ENCODE measurements at places on chromosomes 7 and 10.
A peak's percentile ranks its signal among the peaks of the same experiment; 100 is the strongest.

GRCh38 chr7:47461161-47461560, 120.8 kb downstream of the TNS3 start:
- ATAC-seq = no peak

GRCh38 chr10:78465431-78465830, 431.8 kb downstream of the RPS24 start:
- ATAC-seq = peak; percentile 48

- no peak for ATAC-seq
Observed at GRCh38 chr7:68334636-68335272, 1263.5 kb upstream of the AUTS2 start.

DNA sequence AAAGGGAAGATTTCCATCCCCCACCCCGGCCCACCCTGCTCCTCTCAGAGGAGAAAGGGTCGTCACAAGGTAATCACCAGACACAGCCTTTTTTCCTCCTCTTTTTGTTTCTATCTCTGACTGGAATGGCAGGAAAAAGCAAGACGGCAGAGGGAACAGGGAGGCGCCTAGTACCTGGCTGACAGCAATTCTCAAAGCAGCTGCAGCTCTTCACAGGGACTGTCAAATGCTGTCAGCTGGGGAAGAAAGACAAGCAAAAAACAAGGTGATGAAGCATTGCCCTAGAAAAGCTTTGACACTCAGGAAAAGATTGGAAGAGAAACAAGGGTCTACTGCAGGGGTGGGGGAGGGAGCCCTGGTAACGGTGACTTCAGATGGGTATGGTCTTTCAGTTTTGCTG, 52.7 kb downstream of the GNA12 start:
- no peak for ATAC-seq

DNA sequence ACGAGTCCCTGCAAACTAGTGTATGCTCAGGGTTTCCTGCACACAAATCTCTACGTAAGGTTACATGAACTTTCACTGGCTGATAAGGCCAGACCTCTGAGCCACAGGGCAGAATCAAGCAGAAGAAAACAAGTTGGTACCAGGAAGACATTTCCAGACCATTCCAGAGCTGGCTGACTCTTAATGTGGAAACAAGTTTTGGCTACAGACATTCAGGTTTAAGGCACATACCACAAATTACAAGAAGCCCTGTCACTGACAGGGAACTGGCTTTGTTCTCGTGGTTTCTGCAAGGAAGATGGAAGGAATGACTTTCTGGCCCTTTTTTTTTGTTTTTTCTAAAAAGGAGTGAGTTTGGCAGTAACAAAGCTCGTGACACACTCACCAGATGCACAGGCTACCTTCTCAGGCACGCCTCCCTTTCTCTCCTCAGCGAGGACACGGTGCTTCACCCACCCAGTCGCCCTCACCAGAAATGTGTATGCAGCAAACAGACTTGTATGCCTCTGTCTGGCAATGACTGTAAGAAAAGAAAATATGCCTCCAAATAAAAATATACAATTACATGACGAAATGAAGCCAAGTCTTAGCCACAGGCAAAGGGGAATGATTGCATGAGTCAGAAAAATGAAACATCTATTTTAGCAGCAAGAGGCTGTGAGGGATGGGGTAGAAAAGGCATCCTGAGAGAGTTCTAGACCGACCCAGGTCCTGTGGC, 22.6 kb downstream of the PLAC9 start:
- no peak for ATAC-seq

DNA sequence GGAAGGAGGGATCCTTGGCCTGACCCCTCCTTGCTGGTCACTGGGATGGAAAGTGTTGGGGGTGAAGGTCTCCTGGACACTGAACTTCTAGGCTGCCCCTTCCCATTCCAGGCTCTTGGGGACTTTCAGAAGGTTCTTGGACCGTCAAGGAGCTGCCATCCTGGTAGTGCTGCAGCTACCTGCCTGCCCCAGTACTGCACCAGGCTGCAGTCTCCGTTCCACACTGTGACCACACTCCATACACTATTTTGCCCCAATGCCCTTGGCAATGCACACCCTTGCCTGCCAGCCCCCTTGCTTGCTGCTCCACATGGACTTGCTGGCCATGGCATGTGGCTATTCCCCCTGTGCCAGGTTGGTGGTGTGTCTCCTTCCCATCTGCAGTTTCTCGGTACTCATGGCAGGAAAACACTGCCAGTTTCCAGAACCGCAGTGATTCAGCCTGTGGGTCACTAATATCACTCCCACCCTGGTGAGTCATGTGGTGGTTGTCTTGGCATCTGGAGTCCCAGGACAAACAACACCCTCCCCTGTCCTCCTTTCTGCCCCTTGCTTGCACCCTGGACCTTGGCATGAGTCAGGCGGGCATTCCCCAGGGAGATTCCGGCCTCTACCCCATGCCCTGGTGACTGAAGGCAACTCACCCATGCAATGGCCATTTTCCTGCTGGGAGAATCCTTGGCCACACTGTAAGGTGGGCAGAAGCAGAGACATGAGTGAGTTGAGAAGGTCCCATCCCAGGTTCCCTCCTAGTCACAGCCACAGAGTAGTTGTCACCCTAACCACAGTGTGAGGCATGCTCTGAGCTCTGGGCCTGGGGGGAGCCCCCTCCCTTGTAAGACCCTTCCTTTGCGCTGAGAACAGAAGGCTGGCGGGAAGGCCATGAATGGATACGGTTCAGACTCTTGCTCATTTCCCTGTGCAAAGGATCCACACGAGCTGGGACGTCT, 32.8 kb downstream of the GOLGA7B start:
- no peak for ATAC-seq

- ATAC-seq = no peak
Observed at GRCh38 chr7:24545215-24545614, 28.0 kb upstream of the PALS2 start.

DNA sequence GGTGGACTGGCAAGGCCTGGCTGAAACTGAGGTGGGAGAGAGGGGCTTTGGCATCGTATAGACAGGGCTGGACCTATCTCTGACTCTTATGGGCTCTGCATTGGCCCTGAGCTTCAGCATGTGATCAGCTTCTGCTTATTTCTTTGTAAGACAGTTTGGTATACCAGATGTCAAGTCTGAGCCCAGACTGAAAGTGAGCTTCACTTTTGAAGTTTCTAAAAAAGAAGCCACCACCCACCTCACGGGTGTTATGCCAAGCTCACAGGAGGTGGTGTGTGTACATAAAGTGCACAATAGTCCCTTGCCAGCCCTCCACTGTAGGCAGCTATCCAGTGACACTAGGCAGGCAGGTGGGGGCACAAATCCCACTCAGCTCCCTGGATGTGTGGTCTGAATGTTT, 68.7 kb upstream of the SEPHS1 start:
- ATAC-seq = no peak

DNA sequence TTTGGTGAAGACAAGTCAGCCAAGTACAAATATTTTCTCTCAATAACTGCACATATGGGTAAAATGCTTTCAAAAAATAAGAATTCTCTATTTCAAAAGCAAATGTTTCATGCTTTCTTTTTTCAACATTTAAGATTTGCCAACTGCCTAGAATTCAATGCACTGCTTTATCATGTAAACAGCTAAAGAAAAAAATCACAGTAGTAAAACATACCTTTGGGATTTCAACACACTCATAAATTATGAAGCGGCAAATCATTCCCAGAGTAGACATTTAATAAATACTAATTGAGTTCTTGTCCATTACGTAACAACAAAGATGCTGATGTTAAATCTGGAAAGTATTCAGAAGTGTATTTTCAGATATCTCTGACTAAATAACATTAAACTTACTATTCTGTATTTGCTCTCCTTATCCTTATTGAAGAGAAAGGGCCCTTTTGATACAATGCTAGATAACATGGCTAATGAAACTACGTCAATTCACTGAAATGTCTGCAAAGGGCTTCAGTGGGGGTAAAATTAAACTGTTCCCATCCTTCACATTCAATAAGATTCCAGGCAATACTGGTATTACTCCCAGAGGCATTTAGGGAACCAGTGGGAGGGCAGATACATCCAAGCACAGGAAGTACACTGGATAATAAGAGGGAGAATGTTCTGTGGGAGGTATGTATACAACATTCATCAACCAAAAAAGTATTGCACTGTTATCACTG, 13.9 kb downstream of the NAPEPLD start:
- ATAC-seq = no peak

DNA sequence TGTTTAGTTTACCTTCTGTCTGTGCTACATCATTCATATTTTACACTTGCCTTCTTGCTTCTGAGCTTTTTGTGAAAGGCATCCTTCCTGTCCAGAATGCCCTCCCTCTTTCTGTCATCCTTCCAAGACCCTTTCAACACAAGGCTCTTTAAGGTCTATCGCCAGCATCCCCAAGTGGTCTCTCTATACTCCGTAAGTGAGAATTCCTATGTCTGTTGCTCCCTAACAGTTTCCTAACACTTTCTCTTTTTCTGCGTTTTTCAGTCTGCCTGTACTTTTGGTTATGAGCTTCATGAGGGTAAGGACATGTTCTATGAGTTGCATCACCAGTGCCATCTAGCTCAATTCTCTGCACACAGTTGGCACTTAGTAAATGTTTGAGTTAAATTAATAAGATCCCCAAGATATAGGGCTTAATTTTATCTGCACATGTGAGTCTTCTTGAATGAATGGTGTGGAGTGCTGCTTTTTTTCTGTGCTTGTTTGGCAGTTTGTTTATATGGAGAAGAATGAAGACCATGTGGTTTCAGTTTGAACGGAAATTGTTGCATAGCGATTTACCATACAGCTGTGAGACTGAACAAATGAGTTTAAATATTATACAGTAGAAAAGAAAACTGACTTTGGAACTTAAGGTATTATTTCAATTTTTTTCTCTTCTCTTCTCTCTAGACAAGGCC, 29.4 kb downstream of the RABGEF1 start:
- peak; percentile 12 for ATAC-seq

DNA sequence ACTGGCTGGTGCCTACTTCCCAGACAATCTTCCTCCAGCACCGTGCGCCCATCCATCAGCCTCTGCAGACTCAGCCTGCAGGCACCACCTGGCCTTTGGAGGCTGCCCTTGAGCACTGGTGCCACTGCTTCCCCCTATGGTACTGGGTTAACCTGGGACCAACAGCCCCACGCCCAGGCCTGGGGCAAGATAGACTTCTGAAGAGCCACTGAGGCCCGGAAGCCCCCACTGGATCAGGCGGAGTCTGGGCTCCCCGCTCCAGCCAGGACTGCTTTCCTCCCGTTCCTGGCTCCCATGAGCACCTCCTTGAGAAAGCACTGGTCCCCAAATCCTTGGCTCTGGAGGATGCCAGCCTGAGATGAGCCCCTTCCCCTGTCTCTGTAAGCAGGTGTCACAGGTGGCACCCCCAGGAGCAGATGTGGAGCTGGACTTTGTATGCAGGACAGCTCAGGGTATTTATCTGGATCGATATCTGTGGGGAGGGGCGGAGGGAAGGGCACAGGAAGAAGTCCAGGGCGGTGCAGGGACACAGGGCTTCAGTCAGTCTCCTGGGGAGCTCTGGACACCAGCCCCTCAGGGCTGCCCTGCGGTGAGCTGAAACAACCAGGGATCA, 206.5 kb upstream of the PPP2R2D start:
- no peak for ATAC-seq

- ATAC-seq = no peak
Observed at GRCh38 chr7:155962191-155962967, 150.1 kb upstream of the SHH start.

DNA sequence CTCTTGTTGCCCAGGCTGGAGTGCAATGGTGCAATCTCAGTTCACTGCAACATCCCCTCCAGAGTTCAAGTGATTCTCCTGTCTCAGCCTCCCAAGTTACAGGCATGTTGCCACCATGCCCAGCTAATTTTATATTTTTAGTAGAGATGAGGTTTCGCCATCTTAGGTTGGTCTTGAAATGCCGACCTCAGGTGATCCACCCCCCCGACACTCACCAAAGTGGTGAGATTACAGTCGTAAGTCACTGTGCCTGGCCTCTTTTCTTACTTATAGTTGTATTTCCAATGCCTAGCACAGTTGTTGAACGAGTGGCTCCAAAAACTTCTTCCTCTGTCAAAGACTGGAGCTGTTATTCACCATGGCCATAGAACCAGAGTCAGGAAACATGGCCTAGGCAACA, 6.7 kb downstream of the RNF216 start:
- ATAC-seq = no peak

DNA sequence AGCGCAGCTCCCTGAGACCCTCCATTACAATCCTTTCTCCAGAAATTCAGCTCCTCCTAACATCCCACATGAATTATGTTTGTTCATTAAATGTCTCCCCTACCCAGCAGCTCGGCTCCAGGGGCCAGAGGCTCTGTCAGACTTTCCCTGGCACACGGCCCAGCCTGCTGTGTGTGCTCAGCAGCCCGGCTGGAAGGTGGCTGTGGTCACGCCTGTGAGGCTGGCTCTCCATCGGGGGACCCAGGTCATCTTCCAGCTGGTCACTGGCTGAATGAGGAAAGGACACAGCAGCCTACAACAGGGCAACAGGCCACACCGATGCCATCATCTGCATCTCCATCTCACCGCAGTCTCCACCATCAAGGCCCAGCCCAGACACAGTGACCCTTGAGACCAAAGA, 219.8 kb downstream of the MAD1L1 start:
- peak; percentile 41 for ATAC-seq

GRCh38 chr10:5658871-5659618, 7.3 kb downstream of the ASB13 start:
- peak; percentile 19 for ATAC-seq

- peak; percentile 18 for ATAC-seq
Observed at GRCh38 chr10:16952610-16953009, 135.4 kb upstream of the RSU1 start.

DNA sequence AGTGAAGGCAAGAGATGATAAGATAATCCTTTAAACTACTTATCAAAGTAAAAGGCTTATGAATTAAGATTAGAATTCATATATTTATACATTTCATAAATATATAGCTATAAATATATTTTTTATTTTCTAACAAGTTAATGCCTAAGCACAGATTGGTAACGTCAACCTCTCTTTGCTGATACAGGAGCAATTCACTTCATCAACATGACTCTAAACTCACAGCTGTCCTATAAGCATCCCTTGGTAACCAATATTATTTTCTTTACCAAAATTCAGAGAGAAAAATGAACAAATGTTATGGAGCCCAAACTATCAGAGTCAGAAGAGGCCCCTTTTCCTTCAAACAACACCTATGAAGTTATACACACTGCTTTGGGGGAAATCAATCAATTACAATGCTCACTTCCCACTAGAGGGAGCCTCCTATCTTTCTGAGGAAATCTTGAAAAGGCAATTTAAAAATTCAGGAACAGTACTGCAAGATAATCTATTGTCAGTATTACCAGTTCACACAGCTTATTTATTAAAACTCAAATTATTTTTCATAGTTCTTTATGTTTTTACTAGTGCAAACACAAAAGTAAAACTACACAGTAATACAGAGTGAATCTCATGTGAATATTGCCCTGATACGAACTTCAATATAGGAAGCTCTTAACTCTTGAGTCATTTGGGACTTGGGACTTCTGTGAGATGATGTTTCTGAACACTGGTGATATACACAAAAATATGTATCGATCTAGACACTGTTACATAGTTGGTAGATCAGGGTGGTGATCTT, 51.0 kb upstream of the NOBOX start:
- no peak for ATAC-seq

DNA sequence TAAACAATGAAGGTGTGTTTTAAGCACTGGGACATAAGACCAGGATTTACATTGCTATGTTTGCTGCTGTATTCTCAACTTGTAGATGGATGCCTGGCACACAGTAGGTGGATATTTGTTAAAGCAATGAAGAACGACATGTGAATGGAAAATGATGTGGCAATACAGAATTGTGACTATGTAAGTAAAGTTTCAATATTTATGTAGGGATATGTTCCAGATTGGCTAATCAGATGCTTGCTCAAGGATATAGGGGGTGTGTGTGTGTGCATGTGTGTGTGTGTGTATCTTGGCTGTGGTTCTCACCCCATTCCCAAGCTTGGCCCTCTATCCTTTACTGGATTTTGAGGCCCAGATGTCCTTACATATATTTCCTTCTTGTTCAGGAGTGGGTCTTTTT, 42.7 kb upstream of the LAMB1 start:
- ATAC-seq = no peak

- no peak for ATAC-seq
Observed at GRCh38 chr7:28804990-28805389, 153.1 kb downstream of the TRIL start.
